Activated CD4-positive, alpha-beta T cell treated with anti-CD3 and anti-CD28 coated beads for 36 hours (primary cell): ENCODE measurements at places on chromosomes 13 and 19.

- DNase-seq, result no peak
These were observed 1358.5 kb upstream of the PCDH9 start for GRCh38 chr13:68588623-68589022.

- DNase-seq, result no peak
These were observed 1.7 kb upstream of the SIGLEC7 start for GRCh38 chr19:51140441-51140840.

- peak; percentile 87 for DNase-seq
These were observed 550 bp downstream of the CERS4 start for GRCh38 chr19:8209462-8210378.

GRCh38 chr19:4431808-4432674, 25.6 kb downstream of the UBXN6 start:
- no peak for DNase-seq

DNA sequence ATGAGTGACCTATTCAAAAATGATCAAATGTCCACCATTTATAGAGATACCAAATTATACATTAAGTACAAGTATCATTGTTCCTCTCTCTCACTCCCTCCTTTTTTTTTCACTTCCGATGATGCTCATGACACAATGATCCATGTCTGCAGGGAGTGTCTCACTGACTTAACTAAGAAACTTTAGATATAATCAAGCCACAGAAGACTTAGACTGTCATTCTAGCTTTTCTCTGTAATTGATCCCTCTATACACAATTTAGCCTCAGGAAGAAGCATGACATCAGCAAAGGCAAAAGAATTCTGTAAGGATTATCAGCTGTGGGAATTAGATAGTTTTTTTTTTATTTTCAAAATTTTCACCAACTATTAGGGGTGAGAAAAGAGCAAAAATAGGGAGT, 734.9 kb upstream of the PCDH9 start:
- DNase-seq, result no peak

DNA sequence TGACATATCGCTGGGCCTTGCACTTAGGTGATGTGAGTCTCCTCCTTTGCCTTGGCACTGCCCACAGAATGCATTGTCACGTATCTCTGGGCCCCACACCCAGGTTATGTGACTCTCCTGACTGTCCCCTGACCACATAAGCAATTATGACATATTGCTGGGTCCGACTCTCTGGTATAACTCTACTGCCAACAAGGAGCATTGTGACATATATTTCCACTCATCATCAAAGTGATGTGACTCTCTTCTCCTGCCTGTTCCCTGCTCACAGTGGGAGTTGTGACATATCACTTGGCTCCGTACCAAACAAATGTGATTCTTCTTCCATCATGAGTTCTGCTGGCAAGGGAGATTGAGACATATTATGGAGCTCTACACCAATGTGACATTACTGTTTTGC, 15.4 kb upstream of the ZNF681 start:
- DNase-seq, result no peak

DNA sequence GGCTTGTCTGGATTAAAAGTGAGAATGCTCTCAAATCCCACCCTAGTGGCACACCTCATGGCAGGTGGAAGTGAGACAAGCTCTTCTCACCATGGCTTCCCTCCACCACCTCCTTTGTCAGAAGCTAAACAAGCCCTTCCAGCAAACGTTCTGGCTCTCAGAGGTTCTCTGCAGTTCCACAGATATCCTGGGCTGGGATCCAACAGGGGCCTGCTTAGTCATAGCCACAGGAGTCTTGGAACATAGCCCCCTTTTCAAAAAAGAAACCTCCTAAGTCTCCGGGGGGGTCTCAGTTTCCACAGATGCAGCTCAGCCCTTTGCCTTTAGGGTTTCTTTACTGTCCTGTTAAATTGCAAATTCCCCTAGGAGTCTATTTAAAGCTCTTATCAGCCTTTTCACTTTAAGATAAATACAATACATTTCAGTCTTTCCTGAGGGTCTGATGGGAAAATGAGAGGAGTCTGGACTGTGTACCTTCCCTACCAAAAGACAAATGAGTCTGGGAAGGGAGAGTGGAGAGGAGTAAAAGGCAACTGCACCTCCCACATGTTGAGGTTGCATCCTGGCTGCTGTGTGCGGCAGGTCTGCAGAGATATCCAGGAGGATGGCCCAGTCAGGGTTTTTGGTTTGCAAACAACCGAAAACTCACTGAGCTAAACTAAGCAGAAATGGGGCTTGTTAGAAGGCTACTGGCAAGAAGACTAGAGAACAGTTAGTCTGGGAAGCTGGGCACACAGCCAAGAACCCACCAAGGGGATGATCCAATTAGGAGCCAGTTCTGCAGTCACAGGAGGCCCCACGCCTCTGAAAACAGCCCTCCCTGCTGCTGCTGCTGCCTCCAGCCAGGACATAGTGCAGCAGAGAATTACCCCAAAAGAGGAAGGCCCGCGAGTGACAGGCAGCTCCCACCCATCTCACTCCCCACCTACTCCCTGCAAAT, 41.4 kb upstream of the SERP2 start:
- no peak for DNase-seq

GRCh38 chr19:18433735-18434398, 4.1 kb downstream of the ISYNA1 start:
- no peak for DNase-seq

GRCh38 chr13:106602178-106602577, 34.2 kb upstream of the ARGLU1 start:
- DNase-seq, result no peak

DNA sequence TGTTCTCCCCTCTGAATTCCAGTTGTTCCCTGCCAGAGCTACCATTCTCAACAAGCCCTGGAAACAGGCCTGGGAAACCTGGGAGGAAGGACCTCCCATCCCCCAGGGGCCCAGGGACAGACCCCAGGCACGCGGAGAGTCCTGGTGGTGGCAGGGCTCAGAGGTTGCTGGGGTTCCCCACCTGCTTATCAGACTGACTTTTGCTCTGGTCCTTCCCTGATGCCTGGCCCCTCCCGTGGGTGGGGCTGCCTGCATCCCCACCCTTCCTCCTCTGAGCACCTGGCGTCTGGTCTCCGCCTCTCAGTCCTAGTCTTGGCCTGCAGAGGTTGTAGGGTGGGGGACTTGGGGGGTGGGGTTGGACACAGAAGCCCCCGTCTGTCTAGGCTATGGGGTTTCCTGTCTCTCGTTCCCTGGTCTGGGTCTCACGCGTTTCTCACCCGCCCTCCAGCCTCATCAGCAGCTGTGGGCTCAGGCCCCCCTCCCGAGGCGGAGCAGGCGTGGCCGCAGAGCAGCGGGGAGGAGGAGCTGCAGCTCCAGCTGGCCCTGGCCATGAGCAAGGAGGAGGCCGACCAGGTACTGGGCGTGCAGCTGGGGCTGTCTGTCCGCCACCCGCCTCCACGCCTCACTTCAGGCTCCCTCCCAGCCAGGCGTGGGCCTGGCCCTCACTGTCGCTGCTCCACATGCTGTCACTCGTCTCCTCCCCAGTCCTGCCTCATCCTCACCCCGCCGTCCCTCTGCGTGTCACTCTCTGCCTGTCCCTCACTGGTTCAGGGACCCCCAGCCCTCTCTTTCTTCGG, 13.6 kb downstream of the EPN1 start:
- DNase-seq, result no peak

DNA sequence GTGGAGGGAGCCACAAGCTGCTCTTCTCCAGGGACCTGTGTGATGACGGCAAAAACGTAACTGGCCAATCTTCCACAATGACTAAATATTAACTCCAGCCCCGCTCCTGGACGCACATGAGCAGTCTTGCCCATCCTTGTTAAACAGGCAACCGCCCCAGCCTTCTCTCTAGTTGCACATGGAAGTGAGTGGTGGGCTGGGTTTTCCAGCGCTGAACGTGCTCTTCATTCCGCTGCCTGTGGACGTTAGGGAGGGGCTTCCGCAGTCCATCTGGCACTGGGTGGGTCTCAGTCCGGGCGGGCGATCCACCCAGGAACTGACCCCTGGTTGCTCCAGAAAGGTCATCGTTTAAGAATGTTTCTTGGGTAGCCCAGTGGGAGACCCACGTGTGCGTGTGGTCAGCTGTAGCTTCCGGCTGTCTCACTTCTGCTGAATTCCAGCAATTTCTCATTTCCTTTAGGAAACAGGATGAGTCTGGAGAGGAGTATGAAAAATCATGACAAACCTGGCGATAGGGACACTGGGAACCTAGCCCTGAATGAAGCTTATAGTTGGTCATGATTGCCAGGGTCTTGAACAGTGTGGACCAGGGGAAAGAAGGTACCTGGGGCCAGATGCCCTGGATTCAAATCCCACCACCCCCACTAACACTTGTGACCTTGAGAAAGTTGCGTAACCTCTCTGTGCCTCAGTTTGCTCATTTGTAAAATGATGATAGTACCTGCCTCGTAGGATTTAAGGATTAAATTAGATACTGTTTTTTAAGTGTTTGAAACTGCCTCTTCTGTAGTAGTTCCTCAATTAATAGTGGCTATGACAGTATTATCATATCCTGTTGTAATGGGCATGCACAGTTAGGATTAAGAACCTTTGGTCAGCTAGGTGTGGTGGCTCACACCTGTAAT, 92.6 kb downstream of the SIPA1L3 start:
- DNase-seq, result no peak

- peak; percentile 78 for DNase-seq
These were observed 7.8 kb downstream of the ANKLE1 start for GRCh38 chr19:17289489-17289888.

DNA sequence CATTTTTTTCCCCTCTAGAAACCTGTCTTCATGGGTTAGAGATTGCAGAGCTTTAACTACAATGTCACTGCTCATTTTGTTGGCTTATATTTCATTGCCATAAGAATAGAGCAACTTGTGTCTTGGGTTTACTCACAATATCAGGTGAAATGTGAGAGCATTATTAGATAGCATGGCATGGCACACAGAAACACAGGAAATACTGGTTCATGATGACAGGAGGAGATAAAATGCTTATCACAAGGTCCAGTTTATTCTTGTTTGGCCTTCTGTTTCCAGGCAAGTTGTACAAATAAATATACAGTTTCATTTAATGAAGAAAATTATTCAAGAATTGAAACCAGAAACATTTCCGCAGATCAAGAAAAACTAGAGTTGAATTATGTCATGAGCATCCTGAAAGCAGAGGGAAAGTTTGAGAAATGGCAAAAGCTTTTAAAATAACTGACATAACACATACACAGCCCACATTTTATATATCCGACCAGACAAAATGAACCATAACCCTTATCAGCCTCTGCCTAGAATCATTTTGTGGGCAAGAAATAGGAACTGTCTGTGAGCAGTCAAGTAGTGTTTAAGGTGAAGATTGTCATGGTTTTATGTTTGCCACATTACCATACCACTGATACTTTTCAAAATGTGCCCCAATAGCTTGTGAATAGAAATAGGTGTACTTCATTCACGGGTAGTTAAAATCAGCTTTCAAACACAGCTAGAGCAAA, 297.9 kb upstream of the ARGLU1 start:
- no peak for DNase-seq

GRCh38 chr19:55305983-55306562, 19.1 kb downstream of the TMEM150B start:
- DNase-seq, result no peak

GRCh38 chr13:27578121-27579030, 42.0 kb downstream of the LNX2 start:
- no peak for DNase-seq

DNA sequence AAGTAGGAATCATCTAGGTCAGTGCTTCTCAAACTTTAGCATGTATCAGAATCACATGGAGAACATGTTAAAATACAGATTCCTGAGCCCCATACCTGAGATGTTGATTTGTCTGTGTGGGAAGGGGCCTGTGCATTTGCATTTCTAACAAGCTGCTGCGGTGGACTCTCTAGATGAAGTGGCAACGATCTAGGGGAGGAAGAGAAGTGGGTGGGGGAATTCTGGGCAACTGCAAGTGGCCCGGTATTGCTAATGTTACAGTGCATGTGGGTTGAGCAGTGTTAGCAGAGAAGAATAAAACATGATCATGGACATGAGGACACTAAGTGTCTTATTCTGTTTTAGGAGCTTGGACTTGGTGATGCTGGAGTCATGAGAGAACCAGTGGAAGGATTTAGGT, 329.0 kb downstream of the OLFM4 start:
- peak; percentile 5 for DNase-seq

GRCh38 chr13:105334211-105334610, 1201.3 kb downstream of the EFNB2 start:
- no peak for DNase-seq

GRCh38 chr19:18629166-18630088, 7.4 kb upstream of the KLHL26 start:
- DNase-seq, result no peak

GRCh38 chr19:38206006-38206745, 17.8 kb downstream of the DPF1 start:
- no peak for DNase-seq

GRCh38 chr19:4986056-4986455, 17.1 kb downstream of the KDM4B start:
- no peak for DNase-seq

GRCh38 chr13:96575423-96576320, 418.6 kb downstream of the OXGR1 start:
- DNase-seq, result no peak

DNA sequence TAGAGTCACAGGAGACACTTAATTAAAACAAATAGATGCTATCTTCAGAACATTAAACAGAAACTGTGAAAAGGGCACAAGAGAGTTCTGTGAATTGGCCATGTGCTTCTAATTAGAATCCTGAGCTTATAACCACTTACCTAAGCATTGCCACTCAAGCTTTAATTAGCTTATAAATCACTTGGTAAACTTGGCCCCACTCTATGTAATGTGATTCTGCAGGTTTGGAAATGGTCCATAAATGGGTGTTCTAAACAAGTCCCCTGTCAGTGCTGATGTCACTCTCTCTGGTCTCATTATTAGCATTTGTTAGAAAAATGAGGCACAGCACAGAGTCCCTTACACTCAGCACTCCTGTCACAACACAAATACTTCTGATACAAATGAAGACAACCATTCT, 18.0 kb downstream of the ZNF91 start:
- DNase-seq, result no peak

DNA sequence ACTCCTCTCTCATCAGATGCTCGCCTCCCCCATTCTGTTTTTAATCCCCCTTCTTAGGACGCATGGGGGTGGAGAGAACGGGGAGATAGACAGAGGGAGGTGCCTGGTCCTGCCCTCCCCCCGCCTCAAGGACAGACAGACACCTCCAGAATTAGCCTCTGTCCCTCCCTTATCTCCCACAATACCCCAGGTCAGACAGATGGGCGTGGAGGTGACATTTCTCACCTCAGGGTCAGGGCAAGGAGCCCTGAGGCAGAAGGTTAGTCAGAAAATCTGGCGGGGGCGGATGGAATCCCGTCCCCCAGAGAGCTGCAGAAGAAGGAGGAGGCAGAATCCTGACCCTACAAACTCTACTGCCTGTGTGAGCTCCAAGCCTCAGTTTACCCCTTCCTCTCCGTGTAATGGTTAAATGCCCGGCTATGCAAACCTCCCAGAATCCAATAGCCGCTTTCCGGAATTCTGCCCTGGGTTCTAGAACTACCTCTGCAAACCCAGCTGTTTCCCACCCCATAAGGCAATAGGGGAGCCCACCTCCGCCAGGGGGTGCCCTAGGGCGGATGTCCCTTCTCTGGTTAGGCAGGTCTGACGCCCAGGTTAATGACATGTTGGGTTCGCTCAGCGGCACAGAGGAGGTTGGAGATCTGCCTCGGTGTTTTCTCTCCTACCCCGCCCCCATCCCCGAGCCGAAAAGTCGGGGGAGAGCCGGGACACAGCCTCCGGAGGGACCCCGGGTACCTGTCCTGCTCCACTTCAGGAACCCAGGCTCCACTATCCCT, 900 bp downstream of the PPP1R13L start:
- DNase-seq, result peak; percentile 87
